ENCODE measurements at places on chromosomes 4 and X.
A peak's percentile ranks its signal among the peaks of the same experiment; 100 is the strongest.

GRCh38 chr4:118396881-118397622 is 44.2 kb upstream of the PRSS12 start:
- no peak for DNase-seq

DNA sequence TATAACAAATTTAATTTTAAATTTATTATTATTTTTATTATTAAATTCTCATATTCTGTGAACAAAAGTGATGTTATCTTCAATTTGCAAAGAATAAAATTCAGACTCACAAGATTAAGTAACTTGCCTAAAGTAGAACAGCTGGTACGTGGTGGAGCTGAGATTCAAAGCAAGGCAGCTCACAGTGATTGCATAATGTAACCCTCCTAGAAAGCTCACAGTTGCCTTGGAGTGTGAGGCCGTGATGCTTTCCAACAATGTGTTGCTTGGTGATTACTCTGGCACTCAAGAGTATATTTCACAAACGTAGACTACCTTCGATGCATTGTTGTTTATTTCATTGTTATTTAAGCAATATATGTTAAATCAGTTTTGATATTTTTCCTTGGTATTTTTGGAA is 1039.2 kb upstream of the PABPC4L start:
- DNase-seq: no peak

DNA sequence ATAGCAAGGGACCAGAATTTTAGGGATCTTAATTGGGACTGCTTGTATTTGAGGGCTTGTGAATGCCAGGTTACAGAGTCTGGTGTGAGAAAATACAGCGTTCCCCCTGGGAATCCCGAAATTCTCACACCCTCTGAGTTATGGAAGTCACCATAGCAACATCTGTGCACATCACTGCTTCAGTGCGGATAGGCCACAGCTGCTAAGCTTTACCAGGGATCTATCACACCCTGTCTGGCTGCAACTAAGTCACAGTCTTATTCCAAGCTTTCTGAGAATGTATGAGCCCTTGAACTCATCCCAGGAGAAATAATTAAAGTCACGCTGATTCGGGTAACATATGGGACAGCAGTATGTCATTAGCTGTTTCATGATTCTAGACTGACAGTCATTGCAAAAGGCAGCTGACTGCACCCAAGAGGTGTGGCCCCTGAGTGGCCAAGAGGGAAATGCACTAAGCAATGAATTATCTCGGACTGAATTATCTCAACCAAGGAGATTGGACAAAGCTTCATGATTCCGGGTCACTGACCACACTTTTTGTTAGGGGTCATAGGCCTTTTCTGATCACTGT is 46.7 kb upstream of the BTC start:
- no peak for DNase-seq

GRCh38 chr4:40058121-40058520 is 1.5 kb downstream of the N4BP2 start:
- DNase-seq: no peak

GRCh38 chr4:3013839-3014350 is 50.5 kb downstream of the GRK4 start:
- DNase-seq: no peak

DNA sequence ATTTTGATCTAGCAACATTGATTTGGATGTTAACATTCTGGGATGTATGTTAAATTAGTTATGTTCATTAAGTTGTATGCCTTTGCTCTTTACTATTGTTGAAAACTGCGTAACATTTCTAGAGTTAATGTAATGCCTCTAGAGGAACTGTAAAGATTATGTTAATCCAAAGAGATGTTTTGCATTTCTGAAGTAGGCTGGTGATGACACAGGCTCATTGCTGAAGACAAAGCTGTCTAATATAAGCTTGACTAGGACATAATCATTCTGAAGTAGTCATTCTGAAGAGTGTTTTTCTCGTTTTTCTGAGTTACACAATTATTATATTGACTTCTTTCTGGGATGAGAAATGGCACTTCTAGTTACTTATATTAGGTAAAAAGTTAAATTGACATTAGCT is 72.9 kb downstream of the LRP2BP start:
- no peak for DNase-seq

GRCh38 chr4:128168701-128169100 is 107.6 kb downstream of the LARP1B start:
- DNase-seq: no peak

- no peak for DNase-seq
Measured at GRCh38 chrX:151754641-151755215, 20.2 kb downstream of the CNGA2 start.

DNA sequence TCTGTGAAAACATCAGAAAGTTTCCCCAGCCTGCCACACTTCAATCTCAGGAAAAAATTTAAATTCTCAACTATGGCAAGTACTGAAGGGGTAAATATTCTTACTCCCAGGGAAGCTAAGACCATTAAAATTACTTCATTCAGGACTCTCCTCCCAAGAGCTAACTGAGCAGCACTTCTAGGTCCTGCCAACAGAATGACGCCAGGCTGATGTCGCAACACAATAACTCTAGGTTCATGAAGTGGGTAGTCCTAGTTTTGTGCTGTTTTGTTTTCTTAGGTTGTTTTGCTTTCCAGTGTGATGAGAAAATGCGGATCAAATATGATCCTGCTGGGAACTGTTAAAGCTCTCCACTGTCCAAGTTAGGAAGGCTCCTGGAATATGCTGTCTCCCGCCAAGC is 180.0 kb downstream of the NKX6-1 start:
- DNase-seq: no peak

DNA sequence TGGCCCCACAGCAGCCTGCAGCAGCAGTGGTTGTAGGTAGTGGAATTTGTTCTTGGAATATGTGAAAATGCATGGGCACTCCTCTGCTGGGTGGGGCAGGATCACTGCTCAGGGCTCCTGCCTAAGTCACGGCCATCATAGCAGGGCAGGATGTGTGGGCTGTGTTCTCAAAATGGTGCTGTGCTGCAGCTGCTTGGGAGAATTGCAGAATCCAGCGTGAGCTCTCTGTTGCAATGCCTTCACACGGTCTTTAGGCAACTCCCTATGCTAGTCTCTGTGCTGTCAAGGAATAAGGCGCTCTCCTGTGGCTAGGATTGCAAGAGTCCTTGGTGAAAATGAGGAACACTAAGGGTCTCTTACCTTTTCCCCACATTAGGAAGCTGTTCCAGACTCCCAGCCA is 42.9 kb downstream of the F8 start:
- DNase-seq: peak; percentile 11

DNA sequence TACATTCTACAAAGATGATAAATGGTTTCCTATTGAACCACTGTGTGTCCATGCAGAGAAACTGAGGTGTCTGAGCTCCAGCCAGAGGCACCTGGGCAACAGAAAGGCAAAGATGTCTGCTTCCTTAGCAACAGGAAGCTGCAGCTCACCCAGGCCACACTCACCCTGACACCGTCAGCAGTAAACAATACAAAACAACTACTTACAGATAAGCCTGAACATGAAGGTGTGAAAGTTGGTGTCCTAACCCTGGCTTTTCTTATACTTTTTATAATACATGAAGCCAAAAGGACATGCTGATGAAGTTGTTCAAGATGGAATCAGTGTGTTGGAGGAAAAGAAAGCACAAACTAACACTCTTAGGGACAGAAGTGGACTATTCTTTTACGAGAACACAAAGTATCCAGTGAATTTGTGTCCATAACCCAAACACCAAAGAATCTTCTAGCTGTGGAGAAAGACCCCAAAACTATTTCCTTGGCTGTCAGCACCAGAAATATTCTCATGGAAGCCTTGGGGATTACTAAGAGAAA is 117.3 kb downstream of the SYNPO2 start:
- DNase-seq: no peak

GRCh38 chr4:56976837-56977320 is 527 bp downstream of the NOA1 start:
- no peak for DNase-seq
